ENCODE measurements at places on chromosomes 3 and 15. TPM values are rescaled to one million over a fixed set of nuclear protein-coding genes. Genes with fewer than 3 reads are reported as not detected.

The PPP2R3A gene
- 3.2 TPM for total RNA-seq

The CORO2B gene
- 3.7 TPM for total RNA-seq

The SLCO2A1 gene
- 0.06 TPM for total RNA-seq

The SLC24A5 gene
- total RNA-seq = not detected

The SCAANT1 gene
- not detected for total RNA-seq

The ARPP21 gene
- total RNA-seq = 0.12 TPM

The RAB6B gene
- 2.4 TPM for total RNA-seq

The FAIM gene
- total RNA-seq = 20.3 TPM

The COL7A1 gene
- total RNA-seq = 199 TPM

The SEMA5B gene
- total RNA-seq = 0.45 TPM

The GMPPB gene
- total RNA-seq = 15.0 TPM

The CGNL1 gene
- total RNA-seq = 2.0 TPM
